ENCODE measurements at places on chromosomes 1 and 21.

- DNase-seq, result no peak
These were observed 1169.2 kb upstream of the B3GALT2 start for GRCh38 chr1:194355488-194356106.

DNA sequence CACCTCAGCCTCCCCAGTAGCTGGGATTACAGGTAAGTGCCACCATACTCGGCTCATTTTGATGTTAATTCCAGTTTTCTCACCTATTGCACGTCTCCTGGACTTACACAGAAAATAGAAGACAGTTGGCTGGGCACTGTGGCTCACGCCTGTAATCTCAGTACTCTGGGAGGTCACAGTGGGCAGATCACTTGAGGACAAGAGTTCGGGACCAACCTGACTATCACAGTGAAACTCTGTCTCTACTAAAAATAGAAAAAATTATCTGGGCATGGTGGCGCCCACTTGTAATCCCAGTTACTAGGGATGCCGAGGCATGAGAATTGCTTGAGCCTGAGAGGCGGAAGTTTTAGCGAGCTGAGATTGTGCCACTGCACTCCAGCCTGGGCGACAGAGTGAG, 44.1 kb downstream of the DYRK1A start:
- no peak for DNase-seq

- no peak for DNase-seq
These were observed 42.6 kb downstream of the CACNA1S start for GRCh38 chr1:201069636-201070035.

DNA sequence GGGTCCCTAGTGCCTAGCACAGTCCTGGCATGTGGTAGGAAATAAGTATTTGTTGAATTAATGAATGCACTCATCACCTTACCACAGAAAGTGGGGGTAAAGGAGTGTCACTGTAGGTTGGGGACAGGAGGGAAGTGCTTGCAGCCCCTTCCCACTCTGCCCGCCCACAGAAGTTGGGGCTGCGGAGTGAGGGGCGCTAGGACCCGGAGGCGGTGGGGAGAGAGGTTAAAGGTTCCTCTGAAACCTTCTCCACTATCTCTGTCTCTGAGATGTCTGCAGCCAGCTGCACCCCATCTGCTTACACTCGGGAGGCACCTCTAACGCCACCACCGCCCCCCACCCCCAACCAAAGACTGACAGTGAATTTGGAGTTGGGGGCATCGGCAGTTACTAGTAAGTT, 1.4 kb upstream of the WNT2B start:
- DNase-seq, result no peak

DNA sequence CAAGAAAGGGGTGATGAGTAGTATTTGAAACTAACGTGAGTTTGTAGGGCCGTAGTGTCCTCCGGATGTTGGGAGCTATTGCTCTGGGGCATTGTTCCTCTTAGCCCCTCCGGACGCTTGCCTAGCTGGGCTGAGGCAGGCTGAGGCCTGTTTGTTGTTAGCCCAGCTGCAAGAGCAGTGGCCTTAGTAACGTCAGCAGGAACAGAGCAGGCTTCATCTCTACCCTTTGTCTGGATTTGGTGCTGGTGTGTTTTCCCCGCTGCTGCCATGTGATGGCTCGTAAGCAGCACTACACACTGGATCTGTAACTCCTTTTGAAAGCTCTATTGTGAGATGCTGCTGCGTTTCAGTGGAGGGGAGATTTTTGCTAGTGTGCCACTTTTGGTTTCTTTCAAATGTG, 57.6 kb downstream of the DNM3 start:
- no peak for DNase-seq

- no peak for DNase-seq
These were observed 35.1 kb upstream of the LRRC39 start for GRCh38 chr1:100213141-100213540.

DNA sequence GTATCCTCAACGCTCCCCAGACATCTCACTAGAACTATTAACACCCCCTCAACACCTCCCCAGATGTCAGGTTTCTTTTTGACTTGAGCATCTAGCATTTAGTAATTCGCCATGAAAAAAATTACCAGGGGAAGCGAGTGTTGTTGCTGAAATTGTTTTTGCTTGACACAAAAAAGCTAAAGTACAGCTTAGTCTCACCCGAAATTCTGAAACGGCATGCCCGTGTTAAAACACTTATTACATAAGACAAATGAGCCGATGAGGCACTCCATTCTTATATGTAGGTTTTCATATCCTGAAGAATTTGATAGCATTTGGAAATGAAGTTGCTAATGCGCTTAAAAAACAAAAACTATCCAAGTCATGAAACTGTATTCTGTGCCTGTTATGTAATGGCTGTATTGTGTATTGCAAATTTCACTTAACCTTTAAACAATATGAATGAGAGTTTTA, 1.3 kb upstream of the NRIP1 start:
- DNase-seq, result no peak

DNA sequence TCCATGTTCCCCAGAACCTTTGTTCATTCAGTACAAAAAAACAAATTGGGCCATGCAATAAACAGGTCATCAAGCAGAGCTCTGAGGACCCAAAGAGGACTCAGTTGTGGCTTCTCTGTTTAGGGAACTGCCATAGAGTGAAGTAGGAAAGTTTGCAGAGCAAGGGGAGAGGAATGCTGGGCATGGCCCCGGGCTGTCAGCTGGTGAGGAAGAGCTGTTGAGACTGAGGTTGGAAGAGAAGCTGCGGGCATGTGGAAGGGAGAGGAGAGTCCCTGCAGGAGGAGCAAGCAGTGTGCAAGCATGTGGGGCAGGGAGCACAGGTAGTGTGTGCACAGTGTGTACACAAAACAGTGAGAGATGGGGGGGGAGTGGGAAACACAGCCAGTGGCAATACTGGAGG, 71.8 kb downstream of the NTPCR start:
- no peak for DNase-seq

DNA sequence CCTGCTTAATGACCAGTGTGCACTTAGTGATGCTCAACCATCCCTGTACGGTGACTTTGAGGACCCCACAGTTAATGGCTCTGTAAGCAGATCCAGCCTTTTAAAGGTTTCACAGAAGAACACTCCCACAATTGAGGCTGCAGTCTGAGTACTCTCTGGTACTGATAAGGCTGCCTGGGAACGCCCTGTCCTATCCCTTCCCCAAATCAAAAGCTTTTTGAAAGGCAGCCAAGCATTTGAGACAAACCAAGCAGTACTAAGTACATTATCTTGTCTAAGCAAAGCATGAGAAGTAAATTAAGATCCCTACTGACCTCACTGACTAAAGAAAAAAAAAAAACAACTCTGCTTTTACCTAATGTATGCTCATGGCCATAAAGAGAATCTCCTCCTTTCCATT, 60.7 kb downstream of the SH3GLB1 start:
- no peak for DNase-seq

- no peak for DNase-seq
These were observed 82.3 kb upstream of the CACHD1 start for GRCh38 chr1:64387389-64388285.

DNA sequence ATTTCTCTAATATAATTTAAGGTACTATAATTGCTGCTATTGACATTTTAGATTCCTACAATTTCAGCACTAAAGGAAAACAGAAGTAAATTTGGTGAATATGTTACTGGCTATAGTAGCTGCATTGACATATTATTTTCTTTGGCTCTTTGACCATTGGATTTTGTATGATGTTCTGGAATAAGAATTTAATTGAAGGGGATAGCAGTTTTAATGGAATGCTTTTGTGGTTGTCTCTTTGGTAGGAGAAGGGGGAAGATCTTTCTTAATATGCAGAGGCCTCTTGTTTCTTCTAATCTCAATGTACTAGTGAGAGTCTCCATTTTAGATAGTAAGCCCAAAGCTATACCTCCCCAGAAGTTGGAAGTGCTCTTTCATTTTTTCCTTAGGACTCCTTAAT, 6.9 kb downstream of the DTL start:
- no peak for DNase-seq

- DNase-seq, result no peak
These were observed 185.1 kb upstream of the GREM2 start for GRCh38 chr1:240797050-240797449.

GRCh38 chr1:205370780-205371179, 14.1 kb upstream of the KLHDC8A start:
- DNase-seq, result no peak

GRCh38 chr1:93349231-93350135, 3.8 kb downstream of the DR1 start:
- DNase-seq, result no peak
